Sigmoid colon (tissue), 7 donors: ENCODE measurements at places on chromosomes 2 and 18. TPM values are rescaled to one million over a fixed set of nuclear protein-coding genes. Genes with fewer than 3 reads are reported as not detected.

- peak; percentile 46 for DNase-seq
- H3K4me3 ChIP-seq: no peak overlapping the region
- no peak overlapping the region for H3K27ac ChIP-seq
- no peaks in the 10 kb centered on the region for H3K36me3 ChIP-seq
Measured at GRCh38 chr2:72113847-72114692, 33.6 kb downstream of the CYP26B1 start.

GRCh38 chr2:205885492-205886099 lies 200.4 kb downstream of the INO80D start:
- H3K27ac ChIP-seq: no peak overlapping the region
- peaks cover 11% of the 10 kb centered on the region for H3K4me1 ChIP-seq
- no peaks in the 10 kb centered on the region for H3K36me3 ChIP-seq
- H3K4me3 ChIP-seq: no peak overlapping the region

GRCh38 chr18:12377556-12378197 lies 650 bp upstream of the AFG3L2 start:
- peaks cover 37% of the 10 kb centered on the region for H3K4me1 ChIP-seq
- no peak for DNase-seq
- H3K4me3 ChIP-seq: peak overlapping the region; percentile 84
- H3K36me3 ChIP-seq: no peaks in the 10 kb centered on the region
- peak overlapping the region; percentile 99 for H3K27ac ChIP-seq

DNA sequence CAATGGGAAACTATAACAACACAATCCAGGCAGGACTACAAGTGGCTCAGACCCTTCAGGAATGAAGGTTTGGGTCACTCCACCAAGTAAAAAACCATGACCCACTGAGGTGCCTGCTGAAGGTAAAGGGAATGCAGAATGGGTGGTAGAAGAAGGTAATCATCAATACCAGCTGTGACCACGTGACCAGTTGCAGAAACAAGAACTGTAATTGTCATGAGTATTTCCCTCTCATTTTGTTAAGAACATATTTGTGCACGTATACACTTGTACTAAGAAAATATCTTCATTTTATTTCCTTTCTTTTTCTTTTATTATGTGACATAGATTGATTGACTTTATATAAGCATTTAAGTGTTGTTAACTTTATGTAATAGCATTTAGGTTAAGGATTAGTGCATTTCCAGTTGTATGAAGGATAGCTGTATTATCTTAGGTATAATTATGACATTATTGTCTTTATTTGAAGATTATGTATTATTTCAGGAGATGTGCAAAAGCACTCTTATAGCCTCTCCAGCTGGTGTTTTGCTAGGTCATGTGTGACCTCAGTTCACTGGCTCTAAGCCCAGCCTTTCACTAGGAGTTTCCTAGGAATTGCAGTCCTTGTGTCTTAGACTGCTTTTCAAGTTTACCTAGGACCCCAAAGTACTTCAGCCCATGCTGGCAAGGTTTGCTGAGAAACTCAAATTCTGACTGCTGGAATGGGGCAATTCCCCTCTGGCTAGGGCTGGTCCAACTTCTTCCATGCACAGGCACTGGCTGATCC lies 125.7 kb upstream of the DPP10 start:
- no peak overlapping the region for H3K4me3 ChIP-seq
- DNase-seq: no peak
- H3K27me3 ChIP-seq: no peaks in the 10 kb centered on the region
- no peaks in the 10 kb centered on the region for H3K36me3 ChIP-seq
- H3K4me1 ChIP-seq: no peaks in the 10 kb centered on the region

- no peak overlapping the region for H3K27ac ChIP-seq
- no peak overlapping the region for H3K4me3 ChIP-seq
Measured at GRCh38 chr2:215754546-215754945, 258.8 kb downstream of the MREG start.

DNA sequence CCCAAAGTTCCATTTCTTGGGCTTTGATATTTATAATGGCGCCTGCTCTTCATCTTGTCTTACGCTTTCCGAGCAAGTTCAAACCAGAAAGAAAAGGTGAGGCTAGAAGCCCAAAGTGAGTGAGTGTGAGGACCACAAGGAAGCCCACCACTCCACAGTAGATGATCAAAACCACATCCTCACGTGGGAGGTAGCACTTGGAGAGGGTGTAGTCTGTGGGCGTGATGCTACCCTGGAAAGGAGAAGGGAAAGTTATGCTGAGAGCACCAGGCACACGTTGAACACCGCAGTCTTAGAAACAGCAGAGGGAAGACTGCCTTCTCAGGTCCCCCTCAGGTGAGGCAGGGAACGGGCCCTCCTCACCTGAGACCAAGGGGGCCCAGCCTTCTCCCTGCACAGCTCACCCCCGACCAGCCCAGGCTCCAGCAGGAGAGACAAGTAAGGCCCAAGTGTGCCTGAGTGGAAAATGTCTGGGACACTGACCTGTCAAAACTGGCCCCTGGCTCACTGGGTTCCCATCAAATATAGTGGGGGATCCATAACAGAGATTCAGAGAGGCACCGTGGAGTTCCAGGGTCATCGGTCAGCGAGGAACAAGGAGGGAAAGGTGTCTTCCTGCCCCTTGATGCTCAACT lies 23.6 kb downstream of the MPPE1 start:
- no peaks in the 10 kb centered on the region for H3K4me1 ChIP-seq
- no peaks in the 10 kb centered on the region for H3K27me3 ChIP-seq
- peaks cover 17% of the 10 kb centered on the region for H3K36me3 ChIP-seq
- H3K4me3 ChIP-seq: no peak overlapping the region
- DNase-seq: no peak

GRCh38 chr2:65499216-65499615 lies 66.8 kb upstream of the SPRED2 start:
- no peaks in the 10 kb centered on the region for H3K4me1 ChIP-seq
- H3K27me3 ChIP-seq: no peaks in the 10 kb centered on the region
- no peak overlapping the region for H3K4me3 ChIP-seq
- no peak for DNase-seq

DNA sequence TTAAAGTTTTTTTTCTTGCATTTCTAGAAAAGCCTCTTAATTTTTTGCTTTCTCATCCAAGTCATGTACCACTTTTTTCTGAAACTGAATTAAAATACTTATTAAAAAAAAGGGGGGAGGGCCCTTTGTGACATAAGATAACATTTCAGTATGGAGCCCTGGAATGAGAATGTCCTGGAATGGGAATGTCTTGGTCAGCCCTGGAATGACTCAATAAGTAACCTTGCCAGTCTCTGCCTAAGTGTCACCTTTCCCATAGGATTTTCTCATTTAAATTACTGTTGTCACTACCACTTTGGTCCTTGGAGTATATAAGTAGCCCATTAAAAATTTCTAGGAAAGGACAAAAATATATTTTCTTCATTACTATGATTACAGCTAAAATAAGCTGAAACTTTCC lies 4.7 kb downstream of the UBXN2A start:
- peaks cover 10% of the 10 kb centered on the region for H3K4me1 ChIP-seq
- no peak overlapping the region for H3K4me3 ChIP-seq
- no peak overlapping the region for H3K27ac ChIP-seq
- DNase-seq: no peak

DNA sequence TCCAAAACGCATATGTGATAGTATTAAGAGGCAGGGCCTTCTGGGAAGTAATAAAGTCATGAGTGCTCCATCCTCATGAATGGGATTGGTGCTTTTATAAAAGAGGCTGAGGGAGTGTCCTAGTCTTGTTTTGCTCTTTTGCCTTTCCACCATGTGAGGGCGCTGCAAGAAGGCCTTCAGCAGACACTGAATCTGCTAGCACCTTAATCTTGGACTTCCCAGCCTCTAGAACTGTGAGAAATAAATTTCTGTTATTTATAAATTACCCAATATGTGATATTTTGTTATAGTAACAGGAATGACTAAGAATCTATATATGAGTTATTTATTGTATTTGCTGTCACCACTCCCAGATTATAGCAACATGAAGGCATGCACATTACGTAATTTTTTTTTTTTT lies 63.5 kb downstream of the PLA2R1 start:
- H3K4me1 ChIP-seq: no peaks in the 10 kb centered on the region
- no peak for DNase-seq
- H3K4me3 ChIP-seq: no peak overlapping the region
- H3K27ac ChIP-seq: no peak overlapping the region
- H3K36me3 ChIP-seq: no peaks in the 10 kb centered on the region

GRCh38 chr2:143581134-143581533 lies 451.9 kb downstream of the ARHGAP15 start:
- DNase-seq: no peak
- no peak overlapping the region for H3K27ac ChIP-seq
- H3K27me3 ChIP-seq: no peaks in the 10 kb centered on the region
- no peaks in the 10 kb centered on the region for H3K36me3 ChIP-seq

- no peaks in the 10 kb centered on the region for H3K27me3 ChIP-seq
- H3K4me1 ChIP-seq: no peaks in the 10 kb centered on the region
- DNase-seq: no peak
- H3K27ac ChIP-seq: no peak overlapping the region
- no peak overlapping the region for H3K4me3 ChIP-seq
- peaks cover 13% of the 10 kb centered on the region for H3K36me3 ChIP-seq
Measured at GRCh38 chr2:182740701-182741100, 24.6 kb downstream of the DNAJC10 start.

- DNase-seq: no peak
- no peaks in the 10 kb centered on the region for H3K36me3 ChIP-seq
- no peak overlapping the region for H3K27ac ChIP-seq
- no peaks in the 10 kb centered on the region for H3K4me1 ChIP-seq
- no peaks in the 10 kb centered on the region for H3K27me3 ChIP-seq
- no peak overlapping the region for H3K4me3 ChIP-seq
Measured at GRCh38 chr18:77161961-77162360, 29.4 kb upstream of the MBP start.

- no peaks in the 10 kb centered on the region for H3K27me3 ChIP-seq
- DNase-seq: no peak
- no peaks in the 10 kb centered on the region for H3K4me1 ChIP-seq
Measured at GRCh38 chr2:77161009-77161408, 361.2 kb downstream of the LRRTM4 start.

GRCh38 chr2:225100856-225101294 lies 58.6 kb upstream of the DOCK10 start:
- no peak for DNase-seq
- H3K27ac ChIP-seq: no peak overlapping the region
- no peaks in the 10 kb centered on the region for H3K36me3 ChIP-seq
- H3K4me1 ChIP-seq: no peaks in the 10 kb centered on the region

DNA sequence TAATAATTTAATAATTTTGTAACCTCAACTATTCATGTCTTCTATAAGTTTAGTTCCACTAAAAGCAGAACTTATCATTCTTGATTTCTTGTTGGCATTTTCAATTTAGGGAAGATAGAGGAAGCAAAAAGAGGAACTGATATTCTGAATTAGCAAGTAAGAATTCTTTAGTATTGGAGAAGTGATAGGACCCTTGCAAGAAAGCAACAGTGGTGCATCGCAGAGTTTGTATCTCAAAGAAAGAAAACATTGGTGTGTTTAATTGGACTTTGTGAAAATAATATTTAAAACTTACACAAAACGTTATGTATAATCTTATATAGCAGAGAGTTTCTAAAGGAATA lies 36.5 kb upstream of the TNFRSF11A start:
- no peak overlapping the region for H3K27ac ChIP-seq
- no peaks in the 10 kb centered on the region for H3K27me3 ChIP-seq
- H3K36me3 ChIP-seq: peaks cover 58% of the 10 kb centered on the region
- no peak for DNase-seq
- H3K4me1 ChIP-seq: peaks cover 4% of the 10 kb centered on the region
- no peak overlapping the region for H3K4me3 ChIP-seq

GRCh38 chr2:85310330-85310729 lies 17.5 kb downstream of the TGOLN2 start:
- peaks cover 18% of the 10 kb centered on the region for H3K4me1 ChIP-seq
- peaks cover 6% of the 10 kb centered on the region for H3K36me3 ChIP-seq
- DNase-seq: no peak
- no peaks in the 10 kb centered on the region for H3K27me3 ChIP-seq

DNA sequence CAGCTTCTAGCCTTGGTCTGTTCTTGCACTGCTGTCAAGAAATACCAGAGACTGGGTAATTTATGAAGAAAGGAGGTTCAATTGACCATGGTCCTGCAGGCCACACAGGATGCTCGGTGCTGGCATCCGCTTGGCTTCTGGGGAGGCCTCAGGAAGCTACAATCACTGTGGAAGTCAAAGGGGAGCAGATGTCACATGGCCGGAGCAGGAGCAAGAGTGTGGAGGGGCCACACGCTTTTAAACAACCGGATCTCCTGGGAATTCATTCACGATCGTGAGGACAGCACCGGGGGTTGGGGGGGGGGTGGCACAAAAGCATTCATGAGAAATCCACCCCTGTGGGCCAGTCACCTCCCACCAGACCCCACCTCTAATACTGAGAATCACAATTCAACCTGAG lies 850.4 kb upstream of the SALL3 start:
- H3K4me1 ChIP-seq: no peaks in the 10 kb centered on the region
- no peaks in the 10 kb centered on the region for H3K27me3 ChIP-seq
- H3K27ac ChIP-seq: no peak overlapping the region
- no peak for DNase-seq

DNA sequence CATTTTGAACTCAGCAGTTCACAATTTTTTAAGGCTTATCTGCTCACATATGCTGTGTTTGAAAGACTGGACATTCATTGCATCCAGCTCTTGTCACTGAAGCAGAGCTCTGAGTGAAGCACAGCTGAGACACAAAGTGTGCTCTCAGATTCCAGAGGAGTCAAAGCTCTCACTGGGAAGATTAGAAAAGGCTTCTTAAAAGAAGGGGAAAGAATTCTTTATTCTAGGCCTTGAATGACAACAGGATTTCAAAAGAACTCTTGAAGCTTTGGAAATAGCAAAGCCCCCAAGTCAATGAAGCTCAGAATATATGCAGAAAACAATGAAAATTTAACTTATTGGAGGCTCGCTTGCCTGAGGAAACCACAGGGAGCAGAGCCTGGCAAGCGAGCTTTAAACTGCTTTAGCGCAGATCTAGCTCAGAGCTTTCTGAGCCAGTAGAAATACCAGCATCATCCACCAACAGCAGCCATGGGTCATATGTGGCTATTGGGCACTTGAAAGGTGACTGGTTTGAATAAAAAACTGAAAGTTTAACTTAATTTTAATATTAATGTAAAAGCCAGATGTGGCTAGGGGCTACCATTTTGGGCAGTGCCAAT lies 369.7 kb downstream of the OSR1 start:
- no peaks in the 10 kb centered on the region for H3K27me3 ChIP-seq
- no peaks in the 10 kb centered on the region for H3K36me3 ChIP-seq
- no peaks in the 10 kb centered on the region for H3K4me1 ChIP-seq
- H3K27ac ChIP-seq: peak overlapping the region; percentile 28
- no peak for DNase-seq
- no peak overlapping the region for H3K4me3 ChIP-seq

- H3K4me3 ChIP-seq: no peak overlapping the region
- H3K27ac ChIP-seq: no peak overlapping the region
Measured at GRCh38 chr2:160963957-160964356, 196.3 kb upstream of the TANK start.

Gene KYNU
- 2.2 TPM for total RNA-seq

Gene ITPRIPL1
- 0.36 TPM for total RNA-seq

Gene PHLPP1
- total RNA-seq: 7.1 TPM

Gene DPYSL5
- total RNA-seq: 0.71 TPM

Gene PIEZO2
- 24.3 TPM for total RNA-seq

Gene TMEM131
- 36.6 TPM for total RNA-seq

Gene FNDC4
- total RNA-seq: 6.1 TPM

Gene CDK15
- 0.28 TPM for total RNA-seq

Gene ABCG5
- total RNA-seq: not detected

Gene MC4R
- total RNA-seq: not detected

Gene HYCC2
- total RNA-seq: 13.6 TPM
